ENCODE measurements at places on chromosomes 16 and 17. TPM values are rescaled to one million over a fixed set of nuclear protein-coding genes. Genes with fewer than 3 reads are reported as not detected.

Gene KRTAP4-6
- total RNA-seq, result not detected

Gene HIGD1B
- 22.3 TPM for total RNA-seq

Gene TBC1D3C
- total RNA-seq, result 0.38 TPM

Gene ZACN
- not detected for total RNA-seq

Gene CHST4
- 0.27 TPM for total RNA-seq

Gene CCDC78
- total RNA-seq, result 26.1 TPM

- DNase-seq, result no peak
Observed at GRCh38 chr17:63950940-63951907, 19.1 kb upstream of the CD79B start.

DNA sequence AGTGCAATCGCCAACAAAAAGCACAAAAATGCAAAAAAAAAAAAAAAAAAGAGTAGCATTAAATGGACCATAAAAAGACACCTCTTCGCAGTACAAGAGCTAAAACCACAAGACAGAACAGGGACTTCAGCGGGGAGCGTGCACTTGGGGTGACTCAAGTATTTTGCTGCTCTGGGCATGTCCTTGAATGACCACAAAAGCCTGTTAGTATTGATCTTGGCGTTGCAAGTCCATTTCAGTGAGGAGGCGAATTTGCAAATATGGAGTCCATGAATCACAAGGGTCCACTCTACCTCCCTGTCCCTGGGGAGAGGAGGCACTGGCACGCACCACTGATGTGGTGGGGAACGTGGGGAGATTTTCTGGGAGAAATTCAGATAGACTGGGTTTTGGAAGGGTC is 78.9 kb downstream of the CNGB1 start:
- DNase-seq, result no peak

GRCh38 chr16:12061336-12062055 is 85.0 kb downstream of the SNX29 start:
- DNase-seq, result peak; percentile 45

DNA sequence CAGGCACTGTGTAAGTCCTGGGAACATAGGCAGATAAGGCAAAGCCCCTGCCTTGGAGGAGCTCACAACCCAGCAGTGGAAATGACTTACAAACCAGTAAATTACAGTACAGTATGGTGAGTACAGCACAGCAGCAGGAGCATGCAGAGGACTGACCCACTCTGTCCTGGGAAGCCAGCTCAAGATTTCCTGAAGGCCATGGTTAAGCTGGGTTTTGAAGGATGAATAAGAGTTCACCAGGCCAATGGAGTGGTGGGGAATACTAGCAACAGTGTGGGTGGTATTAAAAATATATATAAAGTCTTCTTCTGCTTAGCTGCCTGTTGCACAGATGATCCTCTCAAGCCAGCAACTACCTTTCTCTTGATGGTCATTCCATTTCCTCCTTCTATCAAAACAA is 3.0 kb upstream of the GAN start:
- DNase-seq, result no peak

DNA sequence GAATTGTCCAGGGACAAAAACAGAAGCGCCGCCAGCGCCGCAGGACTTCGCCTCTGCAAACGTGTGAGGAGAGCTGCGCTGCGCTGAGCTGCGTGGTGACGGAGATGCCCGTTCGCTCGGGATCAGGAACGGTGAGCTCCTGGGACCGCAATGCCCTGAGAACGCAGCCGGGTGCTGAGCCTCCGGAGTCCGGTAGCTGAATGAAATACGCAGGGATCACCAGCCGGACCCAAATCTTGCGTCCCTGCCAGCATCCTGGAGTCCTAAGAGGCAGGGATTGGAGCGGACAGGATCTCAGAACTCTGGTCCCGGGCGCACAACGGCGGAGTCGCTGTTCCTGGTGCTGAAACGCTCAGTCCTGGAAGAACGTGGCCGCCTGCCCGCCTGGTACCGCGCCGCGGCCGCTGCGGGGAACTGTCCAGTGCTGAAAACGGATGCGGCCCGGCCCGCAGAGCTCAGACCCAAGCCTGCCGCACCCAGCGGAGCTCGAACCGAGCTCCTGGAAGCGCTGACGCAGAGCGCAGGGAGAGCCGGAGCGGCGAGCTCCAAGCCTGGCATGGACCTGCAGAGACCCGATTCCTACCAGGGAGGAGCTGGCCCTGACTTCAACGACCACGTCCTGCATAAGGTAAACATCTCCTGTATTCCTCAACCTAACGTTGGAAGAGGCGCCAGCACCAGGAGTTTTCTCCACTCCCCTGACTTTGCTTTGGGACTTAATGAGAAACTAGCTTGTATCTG is 41.5 kb downstream of the CD300LF start:
- peak; percentile 88 for DNase-seq

GRCh38 chr17:50691550-50692447 is 15.9 kb downstream of the ANKRD40 start:
- DNase-seq, result no peak

DNA sequence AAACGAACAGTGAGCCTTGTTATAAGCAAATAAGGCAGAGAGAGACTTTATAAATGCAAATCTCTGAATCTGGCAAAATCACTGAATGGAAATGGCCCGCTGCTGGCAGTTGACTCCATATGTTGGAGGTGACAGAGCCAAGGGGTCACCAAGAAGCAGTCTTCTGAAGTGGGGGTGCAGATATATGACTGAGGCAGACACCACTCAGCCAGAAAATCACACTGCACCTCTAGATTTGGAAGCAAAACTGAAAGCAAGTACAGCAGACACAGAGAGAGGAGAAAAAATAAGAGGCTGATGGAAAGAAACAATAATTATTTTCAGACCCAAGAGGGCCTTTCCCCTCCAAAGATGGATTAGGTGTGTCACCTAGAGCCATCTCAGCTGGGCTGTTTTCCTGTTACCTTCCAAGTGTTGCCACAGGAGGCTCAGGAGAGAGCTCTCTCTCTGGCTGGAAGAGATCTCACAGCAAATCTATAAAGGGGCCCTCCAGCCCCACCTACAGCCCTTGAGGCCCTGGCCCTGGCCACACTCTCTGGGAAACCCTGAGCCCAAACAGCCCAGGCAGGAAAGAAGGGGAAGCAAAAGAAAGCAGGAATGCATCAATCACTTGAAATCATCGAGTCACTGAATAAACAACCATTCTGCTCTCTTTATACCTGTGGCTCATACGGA is 585.1 kb upstream of the PSMD7 start:
- no peak for DNase-seq

GRCh38 chr17:27650836-27651235 is 19.8 kb downstream of the LGALS9 start:
- no peak for DNase-seq

GRCh38 chr16:88783391-88784073 is 1.5 kb downstream of the PIEZO1 start:
- peak; percentile 57 for DNase-seq

DNA sequence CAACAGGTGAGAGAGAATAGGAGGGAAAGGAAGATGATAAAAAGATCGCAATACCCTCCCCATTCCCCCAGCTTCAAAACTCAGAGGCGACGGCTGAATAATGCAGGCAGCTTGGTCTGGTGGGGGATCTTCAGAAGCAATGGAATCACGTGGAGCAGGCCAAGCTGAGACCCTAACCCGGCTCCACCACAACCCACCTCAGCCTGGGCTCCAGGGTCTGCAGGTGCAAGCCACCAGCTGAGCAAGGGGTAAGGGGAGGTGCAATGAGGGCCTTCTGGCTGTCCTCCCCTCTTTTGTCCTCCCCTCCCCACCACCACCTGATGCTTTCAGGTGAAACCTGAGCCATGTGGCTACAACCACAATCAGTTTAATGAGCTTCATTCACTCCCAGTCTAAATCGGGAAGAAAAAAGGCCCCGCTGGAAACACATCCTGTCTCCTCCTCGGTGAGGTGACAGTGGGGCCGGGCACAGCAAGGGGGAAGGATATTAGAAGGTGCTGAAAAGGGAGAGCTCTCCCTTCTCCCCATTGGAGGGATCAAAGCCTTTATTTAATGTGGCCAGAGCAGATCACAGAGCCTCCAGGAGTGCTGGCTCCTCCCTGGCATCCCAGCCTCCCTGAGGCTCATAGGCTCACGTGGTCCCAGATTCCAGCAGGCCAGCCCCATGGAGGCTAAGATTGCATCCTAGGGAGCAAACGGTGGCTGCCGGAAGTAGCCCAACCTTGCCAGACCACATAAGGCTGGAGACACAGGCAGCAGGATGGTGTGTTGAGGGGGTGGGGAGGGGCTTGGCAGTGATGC is 261.0 kb downstream of the SOX9 start:
- no peak for DNase-seq

DNA sequence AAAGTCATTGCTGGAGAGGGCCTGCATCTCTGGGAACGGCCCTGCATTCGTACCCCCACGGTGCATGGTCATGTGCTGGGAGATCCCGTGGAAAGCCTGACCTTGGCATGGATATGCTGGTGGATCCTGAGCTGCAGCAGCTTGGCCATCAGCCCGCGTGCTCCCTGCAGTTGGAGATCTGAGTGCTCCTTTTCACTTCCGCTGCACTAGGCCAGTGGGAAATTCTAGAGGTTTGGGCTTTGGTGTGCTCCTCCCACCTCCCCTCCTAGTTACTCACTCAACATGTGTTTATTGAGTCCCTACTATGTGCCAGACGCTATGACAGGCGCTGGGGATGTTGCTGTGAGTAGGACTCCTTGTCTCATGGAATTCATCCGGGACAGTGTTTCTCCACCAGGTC is 91.1 kb downstream of the RGS9 start:
- DNase-seq, result no peak

- DNase-seq, result peak; percentile 61
Observed at GRCh38 chr16:19907161-19907992, 22.7 kb upstream of the GPRC5B start.

DNA sequence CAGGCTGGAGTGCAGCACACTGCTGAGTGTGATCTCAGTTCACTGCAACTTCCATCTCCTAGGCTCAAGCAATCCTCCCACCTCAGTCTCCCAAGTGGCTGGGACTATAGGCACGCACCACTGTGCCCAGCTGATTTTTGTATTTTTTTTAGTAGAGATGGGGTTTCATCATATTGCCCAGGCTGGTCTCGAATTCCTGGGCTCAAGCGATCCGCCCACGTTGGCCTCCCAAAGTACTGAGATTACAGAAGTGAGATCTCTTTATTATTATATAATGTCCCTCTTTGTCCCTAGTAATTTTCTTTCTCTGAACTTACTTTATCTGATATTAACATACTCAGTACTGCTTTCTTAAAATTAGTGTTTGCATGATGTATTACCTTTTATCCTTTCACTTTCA is 8.3 kb downstream of the CFAP97D1 start:
- DNase-seq, result no peak

DNA sequence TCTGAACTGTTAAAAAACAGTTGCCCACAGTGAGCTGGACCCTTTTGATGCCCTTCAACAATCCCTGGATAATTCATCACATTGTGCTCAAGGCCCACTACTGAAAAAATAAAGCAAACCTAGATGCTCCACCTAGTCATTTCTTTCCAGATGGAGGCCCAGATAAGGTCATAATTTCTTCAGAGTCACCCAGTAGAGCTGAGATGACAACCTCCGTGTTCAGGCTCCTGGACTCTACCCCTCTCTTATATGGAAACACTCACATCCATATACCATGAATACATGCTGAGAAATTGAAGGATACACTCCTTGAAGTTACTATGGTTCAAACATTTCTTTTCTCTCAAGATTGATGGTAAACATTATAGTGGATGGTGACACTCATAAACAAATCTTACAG is 2.7 kb upstream of the ABCA3 start:
- no peak for DNase-seq

GRCh38 chr16:46996952-46997458 is 23.5 kb upstream of the DNAJA2 start:
- no peak for DNase-seq

DNA sequence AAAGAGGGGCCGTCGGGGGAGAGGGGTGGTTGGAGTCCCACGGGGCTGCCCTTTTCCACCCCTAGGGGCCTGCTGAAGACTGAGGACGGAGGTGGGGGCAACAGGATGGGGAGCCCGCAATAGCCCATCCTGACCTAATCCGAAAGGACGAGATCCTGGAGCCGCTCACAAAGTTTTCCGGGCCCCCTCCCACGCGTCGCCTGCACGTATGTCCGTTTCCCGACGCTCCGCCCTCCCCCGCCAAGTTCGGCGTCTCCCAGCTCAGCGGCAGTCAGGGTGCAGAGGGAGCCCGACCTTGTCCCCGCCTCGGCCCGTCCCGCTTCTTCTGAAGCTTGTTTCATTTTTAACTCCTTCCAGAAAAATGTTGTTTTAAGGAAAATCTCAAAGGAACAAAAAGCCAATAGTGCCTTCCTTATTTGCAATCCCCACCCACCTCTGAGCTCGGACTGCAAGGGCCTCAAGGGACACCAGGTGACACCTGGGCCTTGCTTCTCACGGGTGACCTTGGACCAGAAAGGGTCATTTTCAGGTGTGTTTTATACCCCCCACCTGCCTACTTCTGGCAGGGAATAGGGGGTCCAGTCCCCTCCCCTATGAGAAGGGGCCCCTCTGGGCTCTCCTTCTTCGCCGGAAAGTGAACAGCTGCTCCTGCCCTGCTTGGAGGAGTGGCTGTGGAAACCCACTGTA is 3.4 kb upstream of the ZNF423 start:
- DNase-seq, result no peak

DNA sequence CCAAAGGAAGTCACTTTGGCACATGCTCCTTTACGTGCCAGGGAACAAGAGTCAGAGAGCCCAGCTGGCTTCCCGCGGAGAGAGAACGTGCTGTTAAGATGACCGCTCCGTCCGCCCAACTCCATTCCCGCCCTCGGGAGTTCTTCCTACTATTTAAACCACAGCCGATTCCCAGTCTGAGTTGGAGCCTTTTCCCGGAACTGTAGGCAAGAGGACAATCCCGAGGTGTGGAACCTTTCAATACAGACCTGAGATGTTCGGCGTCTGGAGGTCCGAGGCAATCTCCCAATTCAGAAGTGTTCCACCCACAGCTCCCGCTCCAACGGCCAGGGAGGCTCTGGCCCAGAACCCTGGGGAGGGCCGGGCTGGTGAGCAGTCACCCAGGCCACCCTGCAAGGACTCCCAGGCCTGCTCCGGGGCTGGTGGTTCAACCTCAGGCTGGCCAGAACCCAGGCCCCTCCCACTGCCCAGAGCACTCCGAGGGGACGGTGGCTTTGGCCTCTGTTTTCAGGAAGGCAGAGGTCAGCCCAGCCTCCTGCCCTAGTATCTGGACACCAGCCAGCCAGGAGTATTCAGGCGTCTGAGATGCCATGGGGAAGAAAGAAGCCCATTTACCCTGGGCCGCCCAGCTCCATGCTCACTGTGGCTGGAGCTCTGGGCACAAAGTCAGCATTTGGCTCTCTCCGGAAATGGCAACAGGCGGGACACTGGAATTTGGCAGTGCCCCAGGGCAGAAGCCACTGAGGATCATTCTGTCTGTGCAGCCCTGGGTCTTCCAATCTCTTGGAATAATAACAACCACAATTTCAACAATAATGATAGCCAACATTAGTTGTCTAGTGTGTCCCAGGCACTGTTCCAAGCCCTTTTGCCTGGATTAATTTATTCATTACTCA is 21.4 kb downstream of the EMP2 start:
- DNase-seq, result peak; percentile 68

- DNase-seq, result no peak
Observed at GRCh38 chr16:57720142-57720575, 15.4 kb upstream of the KATNB1 start.

- no peak for DNase-seq
Observed at GRCh38 chr17:14333506-14333905, 32.6 kb downstream of the HS3ST3B1 start.

GRCh38 chr16:50878966-50879615 is 137.2 kb downstream of the CYLD start:
- DNase-seq, result no peak
